ENCODE measurements at places on chromosomes 12 and 14. TPM values are rescaled to one million over a fixed set of nuclear protein-coding genes. Genes with fewer than 3 reads are reported as not detected.

SERPINA9 gene
- polyA plus RNA-seq: 0.07 TPM

SLC10A1 gene
- not detected for polyA plus RNA-seq

TMEM132D gene
- polyA plus RNA-seq: not detected

CCND2 gene
- polyA plus RNA-seq: 4.2 TPM

RTN1 gene
- polyA plus RNA-seq: 0.63 TPM

KRR1 gene
- 64.4 TPM for polyA plus RNA-seq

DIO2 gene
- 28.9 TPM for polyA plus RNA-seq

ADGRD1 gene
- polyA plus RNA-seq: 0.05 TPM

DACT1 gene
- 6.2 TPM for polyA plus RNA-seq

SLC5A8 gene
- not detected for polyA plus RNA-seq

B3GNT4 gene
- 0.12 TPM for polyA plus RNA-seq

DNA sequence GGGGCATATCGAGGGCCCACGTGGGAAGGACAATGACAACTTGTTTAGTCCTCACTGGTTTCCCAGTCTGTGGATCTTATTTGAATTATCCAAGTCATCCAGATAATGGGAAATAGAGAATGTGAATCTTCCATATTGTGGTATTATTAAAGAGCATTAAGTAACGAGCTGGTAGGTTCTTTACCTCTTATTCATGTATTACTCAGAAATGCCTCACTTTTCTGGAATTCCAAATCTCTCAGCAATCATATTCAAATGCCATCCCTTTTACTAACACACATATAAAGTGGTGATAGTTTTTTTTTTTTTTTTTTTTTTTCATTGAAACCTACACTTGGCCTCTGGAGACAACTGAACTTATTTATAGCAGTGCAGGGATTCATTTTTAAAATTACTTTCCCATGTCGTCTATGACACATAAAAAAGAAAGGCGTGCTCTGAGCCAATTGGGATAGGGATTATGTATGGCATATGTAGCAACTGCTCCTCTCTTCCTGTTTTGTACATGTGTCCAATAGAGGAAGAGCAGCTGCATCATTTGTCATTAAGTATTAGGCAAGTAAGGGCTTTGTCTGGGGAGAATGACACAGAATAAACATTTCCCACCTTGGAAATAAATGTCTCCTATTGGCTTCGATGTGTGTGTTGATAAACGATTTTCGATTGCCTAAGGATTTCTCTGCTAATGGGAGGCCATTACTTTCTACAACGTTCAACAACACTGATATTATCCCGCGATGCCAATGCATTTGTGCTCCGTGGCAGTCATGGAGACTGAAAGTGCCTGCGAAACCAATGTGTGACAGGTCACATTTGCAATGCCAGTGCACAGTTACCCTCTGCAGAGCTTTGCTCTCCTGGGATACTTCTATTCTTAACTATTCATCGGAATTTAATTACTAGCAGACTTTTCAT lies 78.6 kb upstream of the IFNG-AS1 start:
- DNase-seq: peak; percentile 67

DNA sequence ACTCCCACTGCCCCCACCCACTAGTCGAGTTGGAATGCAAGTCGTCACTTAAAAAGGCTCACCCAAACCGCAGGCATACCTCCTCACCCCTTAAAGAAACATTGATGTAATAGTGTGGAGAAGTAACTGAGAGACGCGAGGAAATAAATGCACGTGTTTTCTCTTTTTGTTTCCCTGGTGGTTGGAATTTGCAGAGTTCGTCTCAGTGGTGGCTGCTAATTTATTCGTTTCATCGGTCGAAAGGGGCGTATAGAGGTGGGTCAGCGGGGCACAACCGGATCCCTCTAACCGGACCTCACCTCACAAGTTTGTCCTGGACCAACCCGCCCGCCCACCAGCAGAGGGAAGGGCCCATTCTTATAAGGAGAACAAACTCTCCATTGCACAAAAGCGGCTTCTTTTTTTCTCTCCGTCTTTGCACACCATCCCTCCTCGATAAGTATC lies 5.0 kb upstream of the NPAS3 start:
- no peak for DNase-seq

- DNase-seq: no peak
Measured at GRCh38 chr12:47223031-47223847, 143.5 kb upstream of the AMIGO2 start.

DNA sequence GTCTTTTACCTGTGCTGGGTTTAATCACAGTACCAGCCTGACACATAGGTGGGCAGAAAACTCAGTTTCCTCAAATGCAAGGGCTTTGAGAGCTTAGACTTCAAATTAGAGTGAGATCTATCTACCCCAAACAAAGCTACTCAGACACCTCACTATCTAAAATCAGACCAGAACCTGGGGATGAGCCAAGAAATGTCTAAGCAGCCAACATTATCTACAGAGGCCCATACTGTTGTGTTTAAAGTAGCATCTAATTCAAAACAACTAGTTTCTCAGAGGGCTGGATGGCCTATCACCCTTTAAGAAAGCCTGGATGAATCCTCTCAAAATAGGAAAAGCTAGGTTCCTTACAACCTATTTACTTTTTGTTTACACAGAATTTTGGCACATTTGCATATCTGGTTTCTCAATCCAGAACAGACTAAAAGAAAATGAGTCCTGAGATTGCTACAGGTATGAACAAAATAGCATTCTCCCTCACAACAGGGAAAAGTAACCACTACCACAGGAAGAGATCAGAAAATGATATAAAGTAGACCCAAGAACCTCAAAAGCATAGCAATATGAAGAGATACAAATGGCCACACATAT lies 142.4 kb downstream of the ZFP36L1 start:
- DNase-seq: no peak

GRCh38 chr12:59444932-59445331 lies 150.9 kb upstream of the SLC16A7 start:
- no peak for DNase-seq

GRCh38 chr14:75126679-75127473 lies at the start of gene NEK9:
NEK9 (minus strand) TSS chr14:75127048; CDS start chr14:75126921, 127 bp downstream.
- no peak for DNase-seq

DNA sequence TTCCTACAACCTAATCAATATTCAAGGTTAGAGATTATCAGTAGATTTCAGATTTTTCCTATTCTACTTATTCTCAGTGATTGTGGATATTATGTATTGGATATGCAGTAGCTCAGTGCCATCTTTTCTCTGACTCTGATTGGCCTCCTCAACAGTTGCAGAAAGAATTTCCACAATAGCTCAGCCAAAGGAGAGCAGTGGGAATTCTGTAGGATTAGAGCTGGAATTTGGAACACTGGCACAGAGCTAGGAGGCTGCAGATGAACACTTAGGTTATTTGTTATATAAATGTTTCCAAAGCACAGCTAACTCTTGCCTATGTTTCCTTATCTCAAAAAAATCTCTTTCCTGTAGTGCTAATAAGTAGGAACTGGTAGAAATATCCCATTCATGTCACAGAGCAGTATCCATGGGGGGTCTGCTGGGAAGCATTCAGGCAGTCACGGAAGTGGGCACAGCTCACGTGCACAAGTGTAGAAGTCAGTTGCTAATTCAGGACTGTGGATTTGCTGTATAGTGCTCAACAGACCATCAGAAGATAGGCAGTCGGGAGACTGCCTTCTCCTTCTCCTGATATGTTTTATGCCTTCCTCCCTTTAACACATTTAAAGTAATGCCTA lies 116.2 kb upstream of the TMEM260 start:
- no peak for DNase-seq

GRCh38 chr14:86799244-86799647 lies 1193.7 kb downstream of the GALC start:
- peak; percentile 92 for DNase-seq

DNA sequence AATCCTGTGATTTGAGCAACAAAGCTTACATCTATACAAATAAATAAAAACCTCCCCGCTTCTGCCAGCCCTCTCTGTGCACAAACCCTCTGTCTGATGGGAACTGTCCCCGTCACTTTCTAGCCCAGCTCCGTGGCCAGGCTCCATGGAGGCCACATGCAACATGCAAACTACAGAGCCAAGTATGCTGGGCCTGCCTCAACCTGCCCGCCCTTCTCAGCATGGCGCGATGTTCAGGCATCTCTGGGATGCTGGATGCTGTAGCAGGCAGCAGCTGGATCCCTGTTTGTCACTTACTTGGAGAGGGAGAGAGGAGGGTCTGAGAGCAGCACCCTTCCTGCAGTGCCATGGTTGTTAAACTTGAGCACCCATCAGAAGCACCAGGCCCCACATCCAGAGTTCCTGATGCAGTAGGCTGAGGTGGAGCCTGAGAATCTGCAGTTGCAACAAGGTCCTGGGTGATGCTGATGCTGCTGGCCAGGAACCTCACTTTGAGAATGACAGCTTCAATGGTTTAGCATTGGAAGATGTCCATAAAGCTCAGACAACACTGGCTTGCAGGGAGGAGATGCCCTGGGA lies 32.4 kb downstream of the CLMN start:
- DNase-seq: no peak

DNA sequence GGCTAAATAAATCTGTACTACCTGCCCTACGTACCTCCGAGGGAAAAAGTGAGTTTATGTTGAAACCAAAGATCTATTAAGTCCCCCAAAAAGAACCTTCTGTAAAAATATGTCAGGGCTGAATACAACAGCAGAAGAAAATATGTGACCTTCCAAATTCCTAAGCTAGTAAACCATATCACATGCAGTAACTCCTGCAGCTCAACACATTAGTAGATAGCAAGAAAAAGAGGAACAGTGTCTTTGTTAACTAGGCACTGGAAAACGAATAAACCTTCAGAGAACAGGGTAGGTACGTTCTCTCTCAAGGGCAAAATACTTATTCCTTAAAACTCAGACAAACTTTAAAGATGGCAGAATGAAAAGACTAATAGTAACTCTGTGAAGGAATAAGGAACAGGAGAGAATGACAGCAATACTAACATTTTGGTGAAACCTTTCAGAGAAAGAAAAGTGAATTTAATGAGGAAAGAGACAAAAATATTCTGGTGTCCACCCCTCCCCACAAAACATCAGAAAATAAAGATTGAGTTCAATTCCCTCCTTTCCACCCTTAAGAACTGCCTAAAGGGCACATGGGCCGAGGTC lies 18.0 kb downstream of the CBX5 start:
- DNase-seq: no peak

- no peak for DNase-seq
Measured at GRCh38 chr14:69610874-69611171, 573 bp upstream of the SUSD6 start.

DNA sequence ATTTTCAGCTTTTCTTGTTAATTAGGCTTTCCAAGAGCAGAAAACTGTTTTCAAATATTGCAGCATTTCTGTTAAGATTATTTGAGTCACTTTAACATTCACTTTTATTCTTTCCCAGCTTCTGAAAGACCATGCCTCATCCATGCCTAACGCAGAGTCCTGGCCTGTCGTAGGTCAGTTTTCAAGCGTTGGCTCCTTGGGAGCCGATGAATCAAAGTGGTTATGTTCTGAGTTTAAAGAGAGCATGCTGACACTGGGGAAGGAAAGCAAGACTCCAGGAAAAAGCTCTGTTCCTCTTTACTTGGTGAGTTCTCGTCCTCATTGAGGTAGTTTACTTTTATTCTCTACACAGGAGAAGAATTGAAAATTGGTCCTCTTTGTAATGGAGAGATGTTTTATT lies 33.1 kb downstream of the TDP1 start:
- no peak for DNase-seq

- DNase-seq: no peak
Measured at GRCh38 chr14:66507181-66507721, 696 bp upstream of the GPHN start.

DNA sequence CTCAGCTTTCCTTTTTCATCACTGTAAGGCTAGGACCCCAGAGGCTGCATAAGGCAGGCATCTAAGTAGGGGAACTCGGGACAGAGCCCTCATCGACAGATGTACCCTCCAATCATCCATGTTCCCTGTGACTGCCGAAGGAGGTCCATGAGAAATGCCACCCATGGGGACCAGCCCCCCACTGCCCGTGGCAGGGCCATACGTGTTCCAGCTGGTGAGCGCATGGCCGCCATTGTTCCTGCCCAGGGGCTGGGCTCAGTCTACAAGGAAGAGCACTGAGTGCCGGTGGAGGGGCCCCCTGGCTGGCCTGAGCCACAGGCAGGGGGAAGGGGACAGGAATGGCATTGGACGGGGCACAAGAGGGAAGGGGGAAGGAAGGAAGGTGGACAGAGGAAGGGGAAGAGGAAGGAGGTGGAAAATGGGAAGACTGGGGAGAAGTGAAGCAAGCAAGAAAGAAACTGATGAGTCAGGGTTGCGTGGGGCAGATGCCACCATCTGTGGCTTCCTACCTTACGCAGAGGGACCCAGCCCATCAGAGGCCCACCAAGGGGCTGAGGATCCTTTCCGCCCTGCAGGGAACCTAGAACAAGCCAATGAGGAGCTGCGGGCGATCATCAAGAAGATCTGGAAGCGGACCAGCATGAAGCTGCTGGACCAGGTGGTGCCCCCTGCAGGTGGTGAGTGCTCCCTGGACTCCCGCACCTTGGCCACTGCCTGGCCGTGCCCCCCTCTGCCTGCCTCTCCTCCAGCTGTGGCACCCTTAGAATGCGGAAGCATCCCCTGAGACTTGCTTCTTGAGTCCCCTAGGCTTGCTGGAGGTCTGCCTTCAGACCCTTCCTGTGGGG lies 120.6 kb upstream of the FKBP4 start:
- no peak for DNase-seq

DNA sequence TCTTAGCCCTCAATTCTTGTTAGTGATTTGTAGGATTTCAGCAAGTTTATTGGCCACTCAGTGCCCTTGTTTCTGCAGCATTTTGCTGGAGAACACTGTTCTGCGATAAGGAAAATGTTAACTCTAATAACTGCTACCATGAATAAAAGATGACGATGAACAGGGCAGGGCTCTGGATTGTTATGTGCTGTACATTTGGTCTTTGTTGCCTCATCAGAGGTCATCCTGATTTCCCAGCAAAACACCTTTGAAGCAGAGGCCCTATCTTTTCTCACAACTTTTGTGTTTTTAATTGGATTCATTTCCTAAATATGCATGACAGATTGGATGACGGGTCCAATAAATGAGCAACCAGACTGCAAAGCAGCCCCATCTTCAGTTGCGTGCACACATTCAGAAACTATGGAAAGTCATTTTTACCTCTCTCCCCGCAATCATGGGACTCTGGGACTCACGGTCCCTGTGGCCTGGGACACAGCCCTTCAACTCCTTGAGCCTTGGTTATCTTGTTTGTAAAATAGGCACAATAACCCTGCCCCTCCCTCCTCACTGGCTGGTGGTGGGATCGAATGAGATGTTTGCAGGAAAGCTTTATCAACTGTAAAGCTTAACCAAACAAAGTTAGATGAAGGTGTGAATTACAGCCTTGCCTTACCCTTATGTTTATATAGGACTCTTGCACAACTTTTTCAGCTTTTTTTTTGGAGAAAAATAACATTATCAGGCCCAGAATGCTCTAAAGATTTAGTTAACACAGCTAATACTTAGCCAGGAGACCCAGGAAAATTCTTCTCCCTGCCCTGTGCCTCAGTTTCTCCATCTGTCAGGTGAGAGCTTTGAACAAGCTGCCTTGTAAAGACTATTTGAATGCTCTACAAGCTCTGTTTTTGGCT lies 45.4 kb downstream of the RPH3A start:
- DNase-seq: no peak

DNA sequence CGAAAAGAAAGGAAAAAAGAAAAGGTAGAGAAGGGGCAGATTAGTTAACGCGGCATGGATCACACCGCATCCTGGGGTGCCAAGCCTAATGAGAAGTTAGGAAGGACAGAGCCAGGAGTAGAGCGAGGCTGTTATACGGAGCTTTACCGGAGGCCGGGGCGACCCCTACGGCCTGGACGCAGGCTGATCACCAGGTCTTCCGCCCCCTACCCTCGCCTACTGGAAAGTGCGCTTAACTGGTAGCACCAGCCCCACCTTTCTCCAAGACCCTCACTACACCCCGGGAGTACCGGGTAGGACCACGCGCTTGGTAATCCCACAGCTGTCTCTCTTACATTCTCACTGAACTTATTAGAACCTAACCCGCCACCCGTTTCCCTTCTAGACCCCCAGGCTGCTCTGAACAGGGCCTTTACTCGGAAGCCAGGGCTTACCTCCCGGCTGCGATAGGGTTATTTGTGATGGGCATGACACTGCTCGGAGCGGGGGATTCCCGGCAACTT lies 33.8 kb downstream of the WBP11 start:
- no peak for DNase-seq
